NCI-H446 (cell line): ENCODE measurements at places on chromosomes 11 and 22.
A peak's percentile ranks its signal among the peaks of the same experiment; 100 is the strongest.

GRCh38 chr11:122101625-122102291 is 14.3 kb downstream of the BLID start:
- DNase-seq, result no peak

GRCh38 chr11:31813391-31814175 is 2.5 kb upstream of the PAX6 start:
- peak; percentile 34 for DNase-seq

- DNase-seq, result no peak
These were observed 14.3 kb upstream of the BCL9L start for GRCh38 chr11:118939953-118940598.

GRCh38 chr11:1929621-1930461 is 10.3 kb downstream of the TNNT3 start:
- DNase-seq, result no peak
